ENCODE measurements at places on chromosomes 12 and 14.

DNA sequence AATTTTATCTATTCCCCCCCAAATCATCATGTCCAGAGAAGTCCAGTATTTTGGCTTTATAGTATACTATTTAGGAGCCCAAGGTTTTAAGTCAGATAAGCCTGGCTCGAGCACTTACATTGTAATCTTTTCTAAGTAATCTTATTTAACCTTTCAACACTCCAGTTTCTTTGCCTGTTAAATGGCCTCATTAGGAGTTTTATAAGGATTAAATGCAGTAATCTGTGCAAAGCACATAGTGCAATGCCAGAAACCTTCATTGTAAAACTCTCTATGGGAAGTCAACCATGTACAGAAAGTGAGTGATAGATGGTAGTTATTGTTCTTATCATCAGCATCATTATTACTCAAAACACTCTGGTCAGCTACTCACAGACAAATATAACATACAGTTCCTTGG is 1330.4 kb downstream of the SLC16A7 start:
- no peak for DNase-seq

GRCh38 chr12:105729926-105730325 is 399.4 kb downstream of the C12orf75 start:
- no peak for DNase-seq

- no peak for DNase-seq
Observed at GRCh38 chr12:80676856-80677255, 30.6 kb upstream of the MYF6 start.

DNA sequence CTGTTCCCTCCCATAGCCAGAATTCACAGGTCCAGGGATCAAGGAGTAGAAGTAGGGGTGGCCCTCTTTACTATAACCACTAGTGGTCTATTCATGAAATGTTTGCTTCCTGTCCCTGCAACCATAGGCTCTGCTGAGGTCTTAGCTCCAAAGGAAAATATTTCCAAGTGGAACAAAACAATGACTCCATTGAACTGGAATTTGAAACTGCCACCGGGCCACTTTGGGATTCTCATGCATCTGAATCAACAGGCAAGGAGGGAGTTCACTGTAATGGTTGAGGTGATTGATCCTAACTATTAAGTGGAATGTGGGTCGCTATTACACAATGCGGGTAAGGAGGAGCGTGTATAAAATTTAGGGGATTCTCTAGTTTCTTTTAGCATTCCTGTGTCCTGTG is 197.0 kb downstream of the ETNK1 start:
- no peak for DNase-seq

- DNase-seq = no peak
Observed at GRCh38 chr12:100381379-100381778, 24.5 kb downstream of the SLC17A8 start.

- no peak for DNase-seq
Observed at GRCh38 chr12:107309020-107309419, 215.7 kb upstream of the CRY1 start.

DNA sequence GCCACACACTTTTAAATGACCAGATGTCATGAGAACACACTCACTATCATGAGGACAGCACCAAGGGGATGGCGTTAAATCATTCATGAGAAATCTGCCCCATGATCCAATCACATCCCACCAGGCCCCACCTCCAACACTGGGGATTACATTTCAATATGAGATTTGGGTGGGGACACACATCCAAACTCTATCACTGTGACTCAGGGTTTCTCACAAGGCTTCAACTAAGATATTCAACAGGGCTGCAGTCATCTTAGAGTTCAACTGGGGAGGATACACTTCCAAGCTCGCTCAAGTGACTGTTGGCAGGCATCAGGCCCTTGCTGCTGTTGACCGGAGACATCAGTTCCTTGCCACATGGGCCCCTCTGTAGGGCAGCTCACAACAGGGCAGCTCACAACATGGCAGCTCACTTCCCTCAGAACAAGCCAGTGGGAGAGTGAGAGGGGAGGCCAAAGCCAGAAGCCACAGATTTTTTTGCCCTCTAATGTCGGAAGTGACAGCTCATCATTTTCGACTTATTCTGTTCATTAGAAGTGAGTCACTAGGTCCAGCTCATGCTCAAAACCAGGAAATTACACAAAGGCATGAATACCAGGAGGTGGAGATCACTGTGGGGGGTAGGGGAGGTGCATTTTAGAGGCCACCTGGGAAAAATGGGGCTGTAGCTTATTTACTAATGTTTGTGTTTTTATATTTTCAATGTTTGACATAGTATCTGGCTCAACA is 50.8 kb upstream of the PTHLH start:
- no peak for DNase-seq

- no peak for DNase-seq
Observed at GRCh38 chr12:92771001-92771400, 68.2 kb downstream of the PLEKHG7 start.

- no peak for DNase-seq
Observed at GRCh38 chr14:21215130-21215878, 53.9 kb downstream of the HNRNPC start.

DNA sequence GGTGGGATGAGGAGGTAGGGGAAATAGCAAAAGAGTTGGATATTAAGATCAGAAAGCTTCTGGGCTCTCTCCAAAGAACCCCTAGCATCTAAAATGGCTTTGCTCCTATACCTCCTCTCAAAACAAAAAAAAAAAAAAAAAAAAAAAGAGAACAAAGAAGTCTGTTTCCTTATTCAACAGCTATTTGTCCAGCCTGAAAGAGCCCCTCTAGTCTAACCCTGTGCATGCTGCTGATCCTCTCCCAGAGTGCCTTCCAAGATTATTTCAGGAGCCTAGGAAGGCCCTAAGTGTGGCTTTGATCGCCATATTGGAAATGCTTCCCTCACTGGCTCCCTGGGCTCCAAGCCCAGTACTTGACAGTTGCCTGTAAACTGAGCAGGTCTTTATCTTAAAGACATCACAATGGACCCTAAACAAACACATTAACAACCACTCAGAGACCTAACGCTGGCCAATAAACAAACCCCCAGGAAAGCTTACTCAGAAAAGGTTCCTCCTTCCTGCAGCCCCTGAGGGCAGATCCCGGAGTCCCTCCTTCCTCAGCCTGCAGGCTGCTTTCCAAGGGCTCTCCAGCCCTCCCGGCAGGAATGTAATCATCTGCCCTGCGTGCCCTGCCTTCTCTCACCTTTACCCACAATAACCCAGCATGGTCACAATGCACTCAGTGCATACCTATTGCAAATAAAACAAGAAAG is 17.4 kb upstream of the COL2A1 start:
- no peak for DNase-seq

DNA sequence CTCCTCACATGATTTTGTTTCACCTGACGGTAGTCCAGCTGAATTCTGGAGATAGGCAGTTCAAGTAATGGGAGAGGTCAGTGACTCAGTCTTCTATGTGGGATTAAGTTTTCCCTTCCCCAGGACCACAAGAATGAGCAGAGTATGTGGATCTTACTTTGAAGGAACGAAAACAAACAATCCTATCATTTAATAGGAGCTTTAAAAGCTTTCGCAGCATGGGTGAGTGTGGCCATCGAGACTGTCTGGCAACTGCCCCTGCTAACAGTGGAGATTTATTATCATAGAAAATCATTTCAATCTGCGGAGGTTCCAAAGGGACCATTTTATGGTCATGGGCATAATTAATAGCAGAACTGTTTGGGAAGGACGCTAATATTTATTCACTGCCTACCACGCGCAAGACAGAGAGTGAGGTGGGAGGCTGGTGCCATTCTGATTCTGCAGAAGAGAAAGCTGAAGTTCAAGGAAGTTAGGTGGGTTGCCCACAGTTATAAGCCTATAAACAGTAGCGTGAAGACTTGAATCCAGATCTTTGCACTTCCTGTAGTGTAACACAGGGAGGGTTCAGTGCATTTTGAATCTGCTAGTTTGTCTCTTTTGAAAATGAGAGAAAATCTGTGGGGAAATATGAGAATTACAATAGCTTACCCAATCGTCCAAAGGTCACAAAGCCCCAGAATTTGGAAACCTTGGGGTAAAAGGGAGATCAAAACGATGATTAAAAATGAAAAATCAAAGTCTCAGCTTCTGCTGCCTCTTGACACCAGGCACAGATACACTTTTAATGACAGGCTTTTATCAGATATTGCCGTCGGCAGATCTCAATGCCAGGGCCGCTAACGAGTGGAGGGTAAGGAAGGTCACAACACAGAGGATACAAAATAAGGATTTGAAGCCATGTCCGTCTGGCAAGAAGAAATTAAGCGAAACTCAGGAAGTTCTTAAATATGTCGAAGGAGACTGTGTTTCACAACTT is 209.6 kb downstream of the CRADD start:
- DNase-seq = no peak

DNA sequence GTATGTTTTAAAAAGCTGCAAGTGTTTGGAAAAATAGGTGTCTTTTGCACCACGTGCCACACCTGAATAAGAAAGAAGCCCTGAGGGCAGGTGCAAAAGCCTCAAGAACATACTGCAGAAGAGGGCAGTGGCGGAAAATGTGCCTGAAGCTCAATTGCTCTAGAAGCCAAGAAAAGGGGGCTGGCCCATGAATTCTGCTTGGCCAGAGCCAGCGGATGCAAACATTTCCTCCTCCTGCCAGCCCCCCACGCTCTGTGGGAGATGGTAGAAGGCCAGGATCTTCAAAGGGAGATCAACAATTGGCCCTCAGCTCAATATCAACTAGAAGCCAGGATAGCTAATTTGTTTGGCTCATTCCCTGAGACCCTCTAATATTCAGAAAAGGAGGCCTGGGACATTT is 80.3 kb upstream of the TMEM132D start:
- no peak for DNase-seq

DNA sequence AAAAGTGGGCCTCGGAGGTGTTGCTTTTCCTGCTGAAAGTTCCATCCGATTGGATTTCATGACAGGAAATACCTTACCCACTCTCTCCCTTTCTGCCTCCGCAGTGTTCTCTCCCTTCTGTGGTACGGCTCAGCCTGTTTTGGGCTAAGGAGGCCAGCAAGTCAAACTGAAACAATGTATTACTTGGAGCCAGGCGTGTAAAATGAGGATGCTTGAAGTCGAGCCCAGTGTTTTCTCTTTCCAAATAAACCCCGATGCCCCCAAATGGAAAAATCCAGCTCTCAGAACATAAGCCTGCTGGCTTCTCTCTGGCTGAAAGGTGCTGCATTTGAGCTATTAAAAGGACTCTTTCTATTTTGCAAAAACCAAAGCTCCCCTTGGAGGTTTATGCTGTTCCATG is 124.7 kb downstream of the ZNF664 start:
- no peak for DNase-seq

- DNase-seq = no peak
Observed at GRCh38 chr12:14284184-14284722, 81.2 kb upstream of the ATF7IP start.

- DNase-seq = peak; percentile 25
Observed at GRCh38 chr12:29066011-29066588, 83.0 kb upstream of the FAR2 start.

- DNase-seq = peak; percentile 26
Observed at GRCh38 chr14:103519043-103519836, 3.4 kb downstream of the CKB start.

DNA sequence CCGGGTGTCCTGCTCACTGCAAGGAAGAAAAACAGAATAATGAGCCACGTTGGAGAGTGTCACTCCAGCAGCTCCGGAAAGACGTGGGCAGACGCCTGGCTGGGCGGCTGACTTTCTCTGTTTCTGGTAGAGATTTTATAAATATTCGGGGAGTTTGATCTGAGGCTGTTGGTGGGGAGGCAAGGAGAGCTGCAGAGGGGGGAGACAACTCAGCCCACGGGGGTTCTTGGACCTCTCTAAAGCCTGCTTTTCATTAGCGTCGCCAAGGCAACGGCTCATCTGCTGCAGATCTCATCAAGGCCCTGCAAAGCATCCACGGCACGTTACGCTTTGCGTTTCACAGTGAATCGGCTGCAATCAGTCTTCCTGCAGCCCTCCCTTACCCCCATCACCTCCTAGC is 207.2 kb downstream of the ZFP36L1 start:
- DNase-seq = no peak

DNA sequence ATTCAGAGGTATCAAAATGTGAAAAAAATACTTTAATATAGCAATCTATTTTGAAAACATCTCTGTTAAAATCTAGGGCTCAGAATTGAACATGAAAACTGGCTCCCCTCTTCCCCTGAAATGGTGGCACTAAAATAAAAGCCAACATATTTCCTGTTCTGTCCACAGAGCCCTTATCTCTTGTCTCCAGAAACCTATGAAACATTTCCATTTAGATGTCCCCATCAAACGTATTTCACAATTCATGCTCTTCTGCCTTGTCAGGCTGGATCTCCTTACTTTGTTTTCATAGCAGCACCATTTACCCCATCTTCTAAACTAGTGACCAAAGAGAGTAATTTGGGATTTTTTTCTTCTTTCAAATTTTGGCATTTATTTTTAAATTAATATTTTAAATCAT is 42.4 kb downstream of the PDE3A start:
- no peak for DNase-seq

- no peak for DNase-seq
Observed at GRCh38 chr14:64208981-64209380, 85.2 kb downstream of the ESR2 start.
